A673 (cell line): ENCODE measurements at places on chromosomes 16 and 17. TPM values are rescaled to one million over a fixed set of nuclear protein-coding genes. Genes with fewer than 3 reads are reported as not detected.

- H3K4me1 ChIP-seq = peaks cover 19% of the 10 kb centered on the region
- H3K4me3 ChIP-seq = no peak overlapping the region
- H3K27ac ChIP-seq = no peak overlapping the region
- H3K27me3 ChIP-seq = no peaks in the 10 kb centered on the region
Measured at GRCh38 chr17:72125742-72126141, 4.9 kb downstream of the SOX9 start.

- H3K4me3 ChIP-seq = no peak overlapping the region
- H3K27me3 ChIP-seq = no peaks in the 10 kb centered on the region
- no peak overlapping the region for H3K27ac ChIP-seq
- DNase-seq = no peak
Measured at GRCh38 chr17:53543472-53543871, 279.3 kb upstream of the KIF2B start.

The MYH8 gene
- 0.11 TPM in 1 of 2 replicates, not detected in the other for total RNA-seq

The CAMTA2 gene
- total RNA-seq = 16.3 and 24.8 TPM in 2 replicates

The CCDC144A gene
- 2.5 and 2.7 TPM in 2 replicates for total RNA-seq

- H3K36me3 ChIP-seq = peaks cover 5% of the 10 kb centered on the region
- no peaks in the 10 kb centered on the region for H3K4me1 ChIP-seq
- no peaks in the 10 kb centered on the region for H3K27me3 ChIP-seq
- DNase-seq = no peak
- no peak overlapping the region for H3K27ac ChIP-seq
Measured at GRCh38 chr16:10402975-10403374, 17.1 kb downstream of the ATF7IP2 start.

- H3K27me3 ChIP-seq = no peaks in the 10 kb centered on the region
- peaks cover 44% of the 10 kb centered on the region for H3K4me1 ChIP-seq
- no peak overlapping the region for H3K27ac ChIP-seq
- no peaks in the 10 kb centered on the region for H3K36me3 ChIP-seq
Measured at GRCh38 chr17:76543826-76544545, 4.1 kb downstream of the PRCD start.

The CUEDC1 gene
- total RNA-seq = 53.5 and 55.6 TPM in 2 replicates

DNA sequence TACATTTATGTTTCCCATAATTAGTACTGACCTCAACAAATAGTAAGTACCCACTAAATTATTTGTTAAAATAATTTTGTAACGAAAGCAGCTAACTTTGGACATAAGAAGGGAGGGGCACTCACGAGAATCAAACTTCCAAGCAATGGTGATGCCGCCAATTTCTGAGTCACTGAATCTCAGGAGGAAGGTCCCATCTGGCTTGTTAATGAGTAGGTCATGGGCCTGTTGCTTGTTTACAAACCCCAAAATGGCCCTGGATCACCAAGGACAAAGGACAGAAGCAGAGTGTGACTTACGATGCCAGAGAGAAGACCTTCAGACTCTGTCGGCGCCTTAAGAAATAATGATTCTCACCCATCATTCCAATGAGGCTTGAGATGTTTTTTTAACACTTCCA is 15.8 kb upstream of the GHDC start:
- no peak overlapping the region for H3K27ac ChIP-seq
- H3K4me1 ChIP-seq = no peaks in the 10 kb centered on the region
- H3K4me3 ChIP-seq = no peak overlapping the region
- no peak for DNase-seq

DNA sequence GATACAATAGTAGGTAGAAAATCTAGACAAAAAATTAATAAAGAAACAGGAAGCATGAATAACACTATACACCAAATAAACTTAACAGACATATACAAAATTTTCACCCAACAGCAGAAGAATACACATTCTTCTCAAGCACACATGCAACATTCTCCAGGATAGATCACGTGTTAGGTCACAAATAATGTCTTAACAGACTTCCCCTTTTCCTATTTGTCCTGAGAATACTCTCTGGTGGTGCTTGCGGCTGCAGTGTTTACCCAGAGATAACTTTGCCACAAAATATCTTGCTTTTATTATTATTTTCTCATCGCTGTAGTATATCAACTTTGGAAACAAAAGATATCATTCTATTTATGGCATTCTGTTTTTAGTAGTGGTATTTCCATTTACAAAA is 40.6 kb upstream of the ZNF267 start:
- H3K36me3 ChIP-seq = no peaks in the 10 kb centered on the region
- no peak for DNase-seq
- H3K27me3 ChIP-seq = no peaks in the 10 kb centered on the region
- H3K4me1 ChIP-seq = no peaks in the 10 kb centered on the region
- no peak overlapping the region for H3K27ac ChIP-seq

DNA sequence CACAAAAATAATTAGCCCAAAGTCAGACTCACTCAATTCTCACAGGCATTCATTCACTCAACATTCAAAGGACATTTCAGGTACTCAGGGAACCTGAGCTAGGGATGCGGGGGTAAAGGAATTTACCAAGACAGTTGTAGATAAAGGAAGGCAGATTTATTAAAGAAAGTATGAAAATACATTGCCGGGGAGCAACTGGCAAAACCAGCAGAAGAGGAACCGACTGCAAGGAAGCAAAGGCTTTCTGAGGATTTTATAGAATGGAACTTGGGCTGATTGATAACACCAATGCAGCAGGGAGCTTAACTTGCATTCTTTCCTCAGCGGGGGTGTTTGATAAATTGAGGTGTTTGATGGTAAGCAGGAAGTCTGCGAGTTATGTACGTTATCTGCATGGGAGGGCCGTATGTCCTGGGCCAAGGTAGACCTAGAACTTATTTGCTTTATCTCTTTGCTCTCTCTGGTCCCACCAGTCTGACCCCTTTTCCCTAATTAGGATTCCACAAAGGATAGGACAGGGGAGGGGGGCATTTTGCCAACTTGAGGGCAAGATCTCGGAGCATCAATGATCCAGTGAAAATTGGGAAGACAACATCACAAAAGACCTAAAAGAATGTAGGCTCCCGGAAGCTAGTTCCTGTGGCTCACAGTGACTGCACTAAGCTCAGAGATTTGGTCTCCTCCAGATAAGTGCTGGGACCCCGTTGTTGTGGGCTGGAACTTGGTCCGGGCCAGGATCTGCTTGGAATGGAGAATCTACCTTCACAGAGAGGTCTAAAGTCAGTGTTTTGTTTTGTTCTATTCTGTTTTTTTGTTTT is 5.8 kb upstream of the MT3 start:
- H3K27ac ChIP-seq = no peak overlapping the region
- H3K4me3 ChIP-seq = no peak overlapping the region
- peaks cover 8% of the 10 kb centered on the region for H3K27me3 ChIP-seq
- H3K4me1 ChIP-seq = no peaks in the 10 kb centered on the region

DNA sequence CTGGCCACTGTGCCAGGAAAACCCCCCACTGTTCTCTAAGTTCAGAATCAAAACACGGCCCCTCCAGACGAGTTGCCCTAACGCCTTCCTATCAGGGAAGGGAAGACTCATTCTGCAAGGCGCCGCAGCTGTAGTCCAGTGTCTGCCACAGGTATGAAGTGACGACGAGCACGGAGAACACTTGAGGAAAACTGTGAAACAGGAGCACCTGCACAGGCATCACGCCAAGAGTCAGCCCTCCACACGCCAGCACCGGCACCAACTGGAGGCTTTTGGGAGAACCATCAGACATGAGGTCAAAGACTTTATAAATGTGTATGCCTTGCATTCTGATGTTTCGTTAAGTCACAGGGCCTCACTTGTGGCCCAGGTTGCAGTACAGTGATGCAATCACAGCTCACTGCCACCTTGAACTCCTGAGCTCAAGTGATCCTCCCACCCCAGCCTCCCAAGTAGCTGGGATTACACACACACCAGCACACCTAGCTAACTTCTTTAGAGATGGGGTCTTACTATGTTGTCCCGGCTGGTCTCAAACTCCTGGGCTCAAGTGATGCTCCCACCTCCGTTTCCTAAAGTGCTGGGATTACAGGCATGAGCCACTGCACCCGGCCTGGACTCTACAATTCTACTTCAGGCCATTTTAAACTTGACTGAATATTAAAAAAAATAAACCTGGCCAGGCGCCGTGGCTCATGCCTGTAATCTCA is 22.9 kb downstream of the KLHDC4 start:
- peak; percentile 53 for DNase-seq
- H3K36me3 ChIP-seq = peaks cover 30% of the 10 kb centered on the region
- no peaks in the 10 kb centered on the region for H3K27me3 ChIP-seq
- H3K4me3 ChIP-seq = no peak overlapping the region
- peaks cover 6% of the 10 kb centered on the region for H3K4me1 ChIP-seq

DNA sequence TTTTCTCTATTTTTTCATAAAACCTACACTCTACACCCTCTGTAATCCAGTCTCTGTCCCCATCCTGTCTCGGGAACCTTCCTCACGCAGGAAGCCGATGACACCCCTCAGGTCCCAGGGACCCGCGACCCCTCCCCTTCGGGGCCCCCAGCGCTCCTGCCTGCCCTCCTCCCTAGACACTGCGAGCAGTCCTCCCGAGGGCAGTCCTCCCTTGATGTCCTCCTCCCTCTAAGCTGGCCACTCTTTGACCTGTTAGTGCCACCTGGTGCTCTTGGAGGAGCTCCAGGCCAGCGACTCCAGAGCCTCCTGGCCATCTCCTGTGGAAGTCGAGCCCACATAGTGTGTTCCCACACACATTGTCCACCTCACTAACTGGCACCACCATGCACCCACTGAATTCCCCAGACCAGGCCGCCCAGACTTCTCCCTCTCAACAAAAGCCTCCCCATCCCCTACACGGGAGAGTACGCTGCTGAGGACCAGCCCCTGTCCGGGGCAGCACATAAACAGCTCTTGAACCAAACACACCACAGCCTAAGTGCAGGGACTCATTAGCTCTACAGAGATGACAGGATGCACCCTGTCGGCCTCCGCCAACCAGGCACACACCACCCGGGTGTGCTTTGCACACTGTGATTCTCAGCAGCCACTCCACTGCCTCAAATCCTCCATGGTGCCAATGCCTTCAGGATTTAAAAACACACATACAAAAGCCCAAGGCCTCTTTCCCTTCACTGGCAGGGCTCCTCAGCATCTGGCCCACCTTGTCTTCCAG is 9.3 kb downstream of the OSBPL7 start:
- H3K27ac ChIP-seq = no peak overlapping the region
- H3K4me3 ChIP-seq = no peak overlapping the region
- no peaks in the 10 kb centered on the region for H3K27me3 ChIP-seq

The TMEM238L gene
- total RNA-seq = not detected in 2 replicates

The ICAM2 gene
- total RNA-seq = 0.99 and 1.2 TPM in 2 replicates

The SRCIN1 gene
- 1.6 and 3.5 TPM in 2 replicates for total RNA-seq

- peaks cover 17% of the 10 kb centered on the region for H3K27me3 ChIP-seq
- H3K4me3 ChIP-seq = no peak overlapping the region
- H3K4me1 ChIP-seq = no peaks in the 10 kb centered on the region
- DNase-seq = no peak
Measured at GRCh38 chr16:74807052-74807646, 32.5 kb upstream of the FA2H start.

GRCh38 chr16:17205279-17206211 is 265.2 kb downstream of the XYLT1 start:
- no peaks in the 10 kb centered on the region for H3K36me3 ChIP-seq
- no peak overlapping the region for H3K4me3 ChIP-seq
- H3K27me3 ChIP-seq = no peaks in the 10 kb centered on the region

DNA sequence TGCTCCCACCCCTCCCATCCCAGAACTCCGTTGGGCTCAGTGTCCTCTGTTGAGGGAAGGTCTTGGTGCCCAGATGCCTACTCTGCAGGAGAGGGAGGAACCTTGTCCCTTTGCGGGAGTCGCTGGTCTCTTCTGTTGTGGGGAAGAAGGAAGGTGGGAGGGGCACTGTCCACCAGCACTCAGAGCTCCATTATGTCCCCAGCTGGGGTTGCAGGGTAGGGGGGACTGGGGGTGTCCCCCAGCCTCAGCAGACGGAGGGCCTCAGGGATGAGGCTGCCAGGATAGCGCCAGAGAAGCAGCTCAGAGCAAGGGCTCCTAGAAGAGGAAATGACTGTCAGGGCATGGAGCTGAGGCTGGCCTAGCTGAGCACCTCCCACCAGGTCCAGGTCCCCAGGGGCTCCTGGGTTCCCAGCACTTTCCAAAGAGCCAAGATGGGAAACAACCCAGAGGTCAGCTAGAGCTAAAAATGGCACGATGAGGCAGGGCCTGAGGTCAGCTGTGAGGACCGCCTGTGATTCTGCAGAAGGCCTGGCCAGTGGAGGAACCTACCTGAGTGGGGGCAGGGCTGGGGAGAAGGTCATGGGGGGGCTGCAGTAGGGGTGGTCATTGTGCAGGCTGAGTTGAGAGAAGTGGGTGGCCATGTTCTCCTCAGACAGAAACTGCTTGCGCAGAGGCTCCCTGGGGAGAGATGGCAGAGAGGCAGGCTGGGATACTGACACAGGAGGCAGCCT is 893 bp downstream of the HCFC1R1 start:
- H3K4me3 ChIP-seq = peak overlapping the region; percentile 71
- peaks cover 29% of the 10 kb centered on the region for H3K4me1 ChIP-seq
- H3K27ac ChIP-seq = peak overlapping the region; percentile 97
- DNase-seq = peak; percentile 37
- no peaks in the 10 kb centered on the region for H3K27me3 ChIP-seq
- H3K36me3 ChIP-seq = peaks cover 3% of the 10 kb centered on the region

The TPSB2 gene
- total RNA-seq = 9.6 and 16.7 TPM in 2 replicates

DNA sequence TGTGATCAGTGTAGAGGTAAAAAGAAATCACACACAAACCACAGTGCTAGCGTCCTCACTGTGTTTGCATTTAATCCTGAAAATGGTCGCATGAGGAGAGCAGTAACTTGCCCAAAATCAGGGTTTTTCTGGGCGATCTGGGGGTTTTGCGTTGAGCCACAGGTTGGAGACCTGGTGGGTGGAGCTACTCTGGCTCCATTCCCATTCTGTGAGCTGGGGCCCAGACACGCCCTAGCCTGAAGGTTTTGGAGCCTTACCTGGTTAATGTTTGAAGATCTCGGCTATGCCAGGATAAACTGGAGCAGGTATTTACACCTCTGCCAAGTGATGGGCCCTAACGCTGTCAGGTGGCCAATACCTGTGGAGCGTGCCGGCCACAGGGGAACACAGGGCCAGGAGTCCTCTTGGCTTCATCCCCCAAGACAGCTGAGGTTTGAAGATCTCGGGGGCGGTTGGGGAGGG is 48.4 kb downstream of the MPRIP start:
- no peak overlapping the region for H3K27ac ChIP-seq
- no peak for DNase-seq
- no peak overlapping the region for H3K4me3 ChIP-seq
- H3K27me3 ChIP-seq = no peaks in the 10 kb centered on the region
- H3K4me1 ChIP-seq = peaks cover 8% of the 10 kb centered on the region

DNA sequence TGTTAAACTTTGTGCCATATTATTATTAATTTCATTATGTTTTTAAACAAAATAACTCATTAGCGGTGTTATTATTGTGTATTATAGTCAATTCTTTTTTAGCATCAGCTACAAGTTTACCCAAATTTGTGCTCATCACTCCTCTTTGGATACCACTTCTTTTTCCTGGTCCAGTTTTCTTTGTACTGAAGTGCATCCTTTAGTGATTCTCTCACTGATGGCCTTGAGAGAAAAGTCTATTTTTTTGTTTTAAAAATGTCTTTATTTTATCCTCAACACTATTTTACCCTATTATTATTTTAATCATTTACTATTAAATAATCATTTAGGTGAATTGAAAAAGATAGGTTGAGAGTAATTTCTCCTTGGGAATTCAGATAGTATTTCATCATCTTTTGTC is 99.2 kb downstream of the RGS9 start:
- H3K36me3 ChIP-seq = no peaks in the 10 kb centered on the region
- H3K4me3 ChIP-seq = no peak overlapping the region
- no peak overlapping the region for H3K27ac ChIP-seq
- no peaks in the 10 kb centered on the region for H3K27me3 ChIP-seq
